Effector CD8-positive, alpha-beta T cell (primary cell): ENCODE measurements at places on chromosomes 7 and 10.
A peak's percentile ranks its signal among the peaks of the same experiment; 100 is the strongest.

GRCh38 chr7:150367677-150368095 is 936 bp upstream of the REPIN1 start:
- DNase-seq = no peak

DNA sequence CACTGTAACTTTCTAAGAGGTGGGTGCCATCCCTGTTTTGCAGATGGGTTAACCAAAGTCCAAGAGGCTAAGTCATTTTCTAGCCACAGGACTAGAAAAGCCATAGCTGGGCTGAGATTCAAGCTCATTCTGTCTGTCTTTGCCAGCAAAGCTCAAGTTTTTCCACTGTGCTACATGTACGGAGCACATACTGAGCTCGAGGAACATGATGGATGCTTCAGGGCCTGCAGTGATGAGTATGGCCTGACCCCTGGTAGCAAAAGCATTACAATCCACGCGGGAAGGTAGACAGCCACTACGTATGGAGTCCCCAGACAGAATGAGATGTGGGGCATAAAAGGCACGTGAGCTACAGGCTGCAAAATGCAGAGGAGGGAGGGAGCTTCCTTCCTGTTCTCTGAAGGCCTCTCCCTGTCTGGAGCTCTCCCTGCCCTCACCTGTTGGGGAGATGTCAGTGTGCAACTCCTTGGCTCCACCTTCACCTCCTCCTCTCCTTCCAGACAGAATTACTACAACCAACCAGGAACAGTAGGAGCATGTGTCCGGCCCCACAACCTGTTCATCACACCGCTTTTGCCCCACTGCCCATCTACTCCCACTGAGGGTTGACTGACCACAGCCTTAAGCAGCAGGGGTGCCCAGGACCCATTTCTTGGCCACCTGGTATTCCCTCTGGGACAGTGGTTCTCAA is 16.4 kb downstream of the ITPRIP start:
- no peak for DNase-seq

DNA sequence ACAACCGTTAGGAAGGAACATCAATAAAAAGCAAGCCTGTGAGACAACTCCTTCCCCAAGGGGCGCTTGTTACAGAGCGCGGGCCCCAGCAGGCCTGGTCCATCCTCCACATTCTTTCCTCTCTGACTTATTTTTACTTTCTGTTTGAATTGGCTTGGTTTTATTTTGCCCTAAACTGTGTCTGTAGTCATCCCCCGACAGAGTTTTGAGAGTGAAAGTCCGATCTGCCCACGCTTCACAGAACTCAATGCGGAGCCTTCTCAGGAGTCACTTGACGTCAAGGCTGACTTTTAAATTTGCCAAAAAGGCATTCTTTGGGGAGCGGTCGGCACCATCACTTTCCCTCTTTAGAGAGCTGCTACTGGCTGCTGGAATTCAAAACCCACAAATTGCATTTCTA is 150.1 kb upstream of the KLF6 start:
- no peak for DNase-seq

- no peak for DNase-seq
Measured at GRCh38 chr10:20839141-20839540, 58.0 kb downstream of the NEBL start.

DNA sequence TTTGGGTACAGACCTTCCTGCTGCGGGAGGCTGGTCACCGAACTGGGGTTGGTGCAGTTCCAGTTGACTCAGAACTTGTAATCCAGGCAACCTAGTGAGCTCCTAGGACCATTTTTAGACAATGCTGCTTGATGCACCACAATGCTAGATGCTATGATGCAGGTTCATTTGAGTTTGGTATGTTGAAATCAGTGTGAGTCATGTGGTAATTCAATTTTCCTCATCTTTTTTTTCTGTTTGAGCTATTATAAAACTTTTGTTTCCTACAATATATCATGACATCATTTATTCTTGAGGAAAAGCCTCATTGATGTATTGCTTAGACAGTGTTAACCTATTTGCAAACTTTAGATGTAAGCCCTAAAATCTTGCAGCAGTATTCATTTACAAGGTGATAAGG is 40.9 kb upstream of the MTPN start:
- DNase-seq = no peak

DNA sequence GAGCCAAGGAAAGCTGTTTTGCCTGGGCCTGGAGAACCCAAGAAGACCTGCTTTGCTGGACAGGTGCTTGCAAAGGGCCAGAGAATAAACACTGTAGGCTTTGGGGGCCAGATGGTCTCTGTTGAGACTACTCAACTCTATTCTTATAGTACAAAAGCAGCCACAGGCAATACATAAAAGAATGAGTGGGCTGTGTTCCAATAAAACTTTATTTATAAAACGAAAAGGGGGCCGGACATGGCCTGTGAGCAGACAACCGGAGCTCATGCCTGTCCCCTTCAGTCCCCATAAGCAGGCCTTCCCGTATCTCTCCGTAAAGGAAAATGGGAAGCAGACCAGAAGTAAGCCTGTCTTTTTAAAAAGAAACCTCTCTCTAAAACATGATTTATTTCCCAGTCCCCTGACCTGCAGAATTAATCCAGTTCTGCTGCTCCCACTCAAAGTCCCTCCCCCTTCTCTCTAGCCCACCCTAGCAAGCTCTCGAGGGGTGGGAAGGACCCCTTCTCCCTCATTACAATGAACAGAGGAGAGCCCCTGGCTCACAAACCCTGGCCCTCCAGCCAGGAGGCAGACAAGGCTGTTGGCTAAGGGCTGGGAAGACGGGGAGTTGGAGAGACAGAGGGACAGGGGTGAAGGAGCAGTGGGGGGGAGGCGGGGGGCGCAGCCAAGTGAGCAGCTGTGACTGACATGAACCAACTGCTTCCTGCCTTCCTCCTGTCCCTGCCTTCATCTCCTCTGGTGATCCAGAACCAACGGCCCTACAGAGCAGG is 177.8 kb downstream of the NEURL1 start:
- DNase-seq = no peak

GRCh38 chr10:12357525-12358151 is 8.3 kb downstream of the CAMK1D start:
- no peak for DNase-seq

DNA sequence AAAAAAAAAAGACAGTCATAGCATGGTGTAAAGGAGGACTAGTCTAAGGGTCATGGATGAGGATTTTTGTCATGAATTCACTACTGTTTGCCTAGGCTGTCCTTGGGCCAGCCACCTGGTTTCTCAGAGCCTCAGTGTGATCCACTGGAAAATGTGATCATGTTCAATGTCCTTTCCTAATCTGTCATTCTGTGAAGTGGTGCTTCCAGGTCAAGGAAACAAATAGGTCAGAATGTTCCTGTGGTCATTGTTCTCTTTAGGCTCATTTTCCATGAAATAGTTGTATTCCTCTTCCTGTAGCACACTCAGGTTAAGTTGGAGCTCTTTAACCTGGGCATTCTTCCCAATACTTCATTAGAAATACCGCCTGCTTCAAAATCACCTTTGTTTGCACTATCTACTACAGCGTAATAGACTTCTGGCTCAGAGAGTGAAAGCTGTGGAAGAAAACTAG is 16.5 kb downstream of the CD36 start:
- no peak for DNase-seq

GRCh38 chr10:116815641-116816415 is 33.5 kb upstream of the ENO4 start:
- DNase-seq = no peak

GRCh38 chr10:132876131-132876860 is 66.1 kb downstream of the CFAP46 start:
- DNase-seq = no peak

GRCh38 chr10:75593692-75594556 is 162.5 kb downstream of the LRMDA start:
- DNase-seq = no peak

DNA sequence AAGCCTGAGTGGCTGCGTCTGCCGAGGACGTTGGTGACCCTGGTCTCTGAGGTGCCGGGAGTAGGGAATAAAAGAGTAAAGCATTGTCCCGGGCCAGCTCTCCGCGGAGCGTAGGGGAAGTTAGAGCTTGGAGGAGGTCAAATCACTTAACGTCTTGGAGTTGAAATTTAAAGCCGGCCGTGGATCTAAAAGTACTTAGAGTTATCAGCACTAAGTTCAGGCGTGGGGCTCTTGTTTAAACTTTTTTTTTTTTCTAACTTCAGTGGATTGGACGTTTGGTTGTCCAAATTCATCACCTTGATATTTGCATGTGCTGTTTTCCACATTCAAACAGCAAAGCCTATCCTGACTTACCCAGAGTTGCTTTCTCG is 700 bp downstream of the NIPSNAP2 start:
- DNase-seq = peak; percentile 24

GRCh38 chr7:2681929-2682799 is 5.8 kb upstream of the AMZ1 start:
- no peak for DNase-seq

- DNase-seq = no peak
Measured at GRCh38 chr10:15335508-15335907, 35.6 kb downstream of the FAM171A1 start.

DNA sequence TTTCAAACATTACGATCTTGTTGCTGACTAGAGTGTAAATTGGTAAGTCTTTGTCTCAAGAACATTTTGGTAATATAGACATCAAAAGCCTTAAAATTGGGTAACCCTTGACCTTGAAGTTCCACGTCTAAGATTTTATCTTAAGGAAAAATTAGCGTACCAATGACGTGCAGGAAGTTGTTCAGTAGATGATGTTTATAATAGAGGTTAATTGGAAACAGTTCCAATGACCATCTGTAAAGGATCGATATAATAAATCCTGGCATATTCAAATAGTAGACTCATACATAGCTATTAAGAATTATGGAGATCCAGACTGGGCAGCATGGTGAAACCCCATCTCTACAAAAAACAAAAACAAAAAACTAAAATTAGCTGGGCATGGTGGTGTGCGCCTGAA is 20.5 kb downstream of the GRK5 start:
- DNase-seq = no peak

- DNase-seq = no peak
Measured at GRCh38 chr7:155729847-155730246, 82.4 kb downstream of the SHH start.

DNA sequence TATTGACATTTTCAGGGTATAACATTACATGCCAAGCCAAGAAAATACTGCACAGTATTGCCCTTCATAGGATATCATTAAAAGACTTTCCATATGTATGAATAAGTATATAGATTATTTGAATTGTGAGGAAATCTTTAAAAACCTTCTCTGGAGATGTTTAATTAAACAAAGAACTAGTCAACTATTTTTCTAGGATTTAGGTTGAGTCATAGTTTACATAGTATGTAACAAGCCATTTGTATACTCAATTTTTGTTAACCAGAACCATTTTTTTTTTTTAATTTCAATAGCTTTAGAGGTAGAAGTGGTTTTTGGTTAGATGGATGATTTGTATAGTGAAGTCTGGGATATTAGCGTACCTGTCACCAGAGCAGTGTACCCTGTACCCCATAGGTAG is 151.2 kb upstream of the ASAH2 start:
- no peak for DNase-seq

GRCh38 chr7:43143918-43144589 is 31.6 kb downstream of the HECW1 start:
- no peak for DNase-seq

- DNase-seq = no peak
Measured at GRCh38 chr10:65396997-65397396, 1528.8 kb upstream of the LRRTM3 start.

DNA sequence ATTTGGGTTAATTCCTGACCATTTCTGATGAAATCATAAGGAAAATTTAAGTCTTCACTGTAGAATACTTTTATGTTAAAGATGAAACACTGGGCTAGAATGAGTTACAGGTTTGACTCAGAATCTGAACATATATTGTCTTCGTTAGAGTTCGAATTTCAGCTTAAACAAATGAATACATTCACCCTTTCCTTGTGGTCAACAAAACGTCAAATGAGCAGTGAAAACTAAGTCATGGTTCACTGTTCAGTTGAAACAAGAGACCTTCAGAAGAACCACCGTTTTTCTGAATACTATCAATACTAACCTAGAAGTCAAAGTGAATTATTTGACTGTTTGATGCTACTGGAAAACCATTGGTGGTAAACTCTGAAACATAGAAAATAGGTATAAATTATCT is 235.2 kb upstream of the ZWINT start:
- no peak for DNase-seq

- DNase-seq = no peak
Measured at GRCh38 chr10:50577681-50578350, 45.9 kb downstream of the SGMS1 start.

DNA sequence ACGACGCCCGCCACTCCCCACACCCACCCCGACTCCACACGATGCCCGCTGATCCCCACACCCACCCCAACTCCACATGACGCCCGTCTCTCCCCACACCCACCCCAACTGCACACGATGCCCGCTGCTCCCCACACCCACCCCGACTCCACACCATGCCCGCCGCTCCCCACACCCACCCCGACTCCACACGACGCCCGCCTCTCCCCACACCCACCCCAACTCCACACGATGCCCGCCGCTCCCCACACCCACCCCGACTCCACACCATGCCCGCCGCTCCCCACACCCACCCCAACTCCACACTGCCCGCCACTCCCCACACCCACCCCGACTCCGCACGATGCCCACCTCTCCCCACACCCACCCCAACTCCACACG is 317.0 kb downstream of the DNAJB6 start:
- no peak for DNase-seq

DNA sequence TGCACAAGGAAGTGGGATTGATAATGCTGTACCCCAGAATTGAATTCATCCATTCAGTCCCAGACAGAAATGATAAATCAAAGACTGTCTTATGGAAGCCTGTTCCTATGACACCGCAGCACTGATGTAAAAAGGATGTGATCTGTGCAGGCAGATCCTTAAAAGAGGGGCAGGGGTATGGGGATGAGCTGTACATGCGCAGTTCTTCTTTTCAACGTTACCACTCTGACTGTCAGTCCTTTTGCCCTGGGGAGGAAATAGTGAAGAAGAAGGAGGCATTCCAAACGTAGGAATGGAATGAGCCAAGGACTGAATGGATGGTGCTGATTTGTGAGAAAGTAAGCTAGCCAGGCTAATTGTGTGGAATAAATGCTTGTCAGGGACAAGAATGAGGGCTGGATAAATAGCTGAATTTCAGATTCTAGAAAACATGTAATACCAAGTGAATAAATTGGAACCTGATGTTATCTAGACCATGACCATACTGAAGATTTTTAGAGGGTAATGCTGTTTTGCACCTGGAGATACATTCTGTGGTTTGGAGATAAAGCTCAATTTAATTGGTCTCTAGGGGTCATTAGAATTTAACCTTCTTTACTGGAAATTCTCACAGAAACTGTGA is 509.3 kb downstream of the SORCS3 start:
- no peak for DNase-seq

GRCh38 chr10:68796605-68797004 is 30.7 kb upstream of the STOX1 start:
- DNase-seq = no peak
